Heart right ventricle (tissue), 16 donors: ENCODE measurements at places on chromosomes 11 and 22. TPM values are rescaled to one million over a fixed set of nuclear protein-coding genes. Genes with fewer than 3 reads are reported as not detected.

SAA1 gene
- 1.6 TPM for total RNA-seq

CABP4 gene
- total RNA-seq: not detected

RTN4R gene
- total RNA-seq: 2.5 TPM

- no peak for DNase-seq
Observed at GRCh38 chr11:119366690-119367620, 14.5 kb downstream of the USP2 start.

- no peak for DNase-seq
Observed at GRCh38 chr11:125496529-125496857, 428 bp upstream of the FEZ1 start.
